CD8-positive, alpha-beta memory T cell (primary cell): ENCODE measurements at places on chromosomes 3 and 15. TPM values are rescaled to one million over a fixed set of nuclear protein-coding genes. Genes with fewer than 3 reads are reported as not detected.

The VGLL3 gene
- not detected for total RNA-seq

The GOLGA6L10 gene
- total RNA-seq: 1.7 TPM

The COX5A gene
- total RNA-seq: 362 TPM

The ARRDC4 gene
- total RNA-seq: 0.31 TPM

The HRG gene
- total RNA-seq: not detected

The LYZL4 gene
- not detected for total RNA-seq

The CFAP92 gene
- total RNA-seq: not detected

The CIB2 gene
- total RNA-seq: 2.3 TPM

The RAB11A gene
- 158 TPM for total RNA-seq

The LEKR1 gene
- 0.55 TPM for total RNA-seq

The TP63 gene
- total RNA-seq: 0.31 TPM

The ZKSCAN7 gene
- total RNA-seq: 4.7 TPM

The LDHAL6B gene
- total RNA-seq: not detected

The SLC2A2 gene
- not detected for total RNA-seq

The CHL1 gene
- total RNA-seq: not detected

The SAMD7 gene
- total RNA-seq: not detected

The FAM81A gene
- total RNA-seq: 0.83 TPM

The UBAP1L gene
- 3.5 TPM for total RNA-seq

The ITIH1 gene
- total RNA-seq: not detected

The CADPS gene
- not detected for total RNA-seq

The SNTN gene
- not detected for total RNA-seq
